ENCODE measurements at places on chromosomes 1 and 21. TPM values are rescaled to one million over a fixed set of nuclear protein-coding genes. Genes with fewer than 3 reads are reported as not detected.

Gene SPRR2B
- not detected for total RNA-seq

Gene ANGPTL7
- total RNA-seq = not detected

Gene CD247
- total RNA-seq = 0.42 TPM

Gene IGSF21
- total RNA-seq = not detected

Gene TRABD2B
- total RNA-seq = 2.1 TPM

Gene OR2T35
- not detected for total RNA-seq

Gene GADD45A
- total RNA-seq = 64.9 TPM

Gene ZNF683
- total RNA-seq = not detected

Gene CLIC4
- 45.4 TPM for total RNA-seq

Gene NCAM2
- not detected for total RNA-seq

Gene L1TD1
- total RNA-seq = not detected

Gene OPTC
- not detected for total RNA-seq

Gene PLPPR4
- not detected for total RNA-seq

Gene MTARC2
- total RNA-seq = 13.5 TPM

Data from A549 treated with ZK216348 at 1 μM for 4 hours (cell line).